NCI-H1048 (cell line): ENCODE measurements at places on chromosomes 1 and 21.

DNA sequence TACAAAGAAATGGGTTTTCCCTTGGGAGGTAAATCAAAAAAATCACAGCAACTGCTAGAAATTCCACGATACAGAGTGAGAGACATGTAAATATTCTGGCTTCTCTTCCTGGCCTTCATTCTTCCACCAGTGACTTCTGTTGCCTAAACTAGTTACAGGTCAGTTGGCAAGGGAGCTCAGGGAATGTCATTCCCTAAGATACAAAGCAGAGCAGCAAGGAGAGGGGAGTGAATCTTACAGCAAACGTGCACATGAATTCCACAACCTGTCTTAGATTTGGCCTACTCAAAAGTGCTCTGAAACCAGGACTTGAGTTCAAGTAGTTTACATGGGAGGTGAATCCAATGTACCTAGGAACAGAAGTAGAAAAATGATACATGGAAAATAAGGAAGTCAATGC, 445.3 kb upstream of the LRRC7 start:
- DNase-seq: no peak

DNA sequence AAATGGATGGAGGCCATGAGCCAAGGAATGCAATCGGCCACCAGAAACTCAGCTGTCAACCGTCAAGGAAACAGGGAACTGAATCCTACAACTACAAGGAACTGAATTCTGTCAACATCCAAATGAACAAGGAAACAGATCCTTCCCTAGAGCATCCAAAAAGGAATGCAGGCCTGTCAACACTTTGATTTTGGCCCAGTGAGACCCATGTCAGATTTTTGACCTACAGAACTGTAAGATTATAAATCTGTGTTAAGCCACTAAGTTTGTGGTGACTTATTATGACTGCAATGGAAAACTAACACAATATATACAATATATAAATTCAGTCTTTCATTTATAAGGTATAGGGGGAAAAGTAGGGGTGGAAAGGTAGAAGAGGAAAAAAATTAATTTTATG, 55.3 kb downstream of the SHCBP1L start:
- DNase-seq: no peak

DNA sequence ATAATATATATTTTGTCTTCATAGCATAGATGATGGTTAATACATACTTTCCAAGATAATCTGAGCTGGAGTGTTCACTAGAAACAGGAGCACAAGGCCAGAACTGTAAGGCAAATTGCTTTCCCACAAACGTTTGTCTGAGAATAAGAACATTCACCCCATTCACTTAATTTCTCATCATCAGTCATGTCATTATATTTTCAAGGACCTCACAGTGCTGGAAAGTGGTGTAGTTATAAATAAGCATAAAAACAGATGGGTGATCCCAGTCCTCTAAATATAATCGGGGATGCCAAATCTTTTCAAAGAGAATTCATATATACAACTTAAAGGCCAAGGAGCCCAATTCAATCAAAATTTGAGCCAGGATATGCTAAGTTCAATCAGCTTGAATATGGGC, 8.4 kb downstream of the PRRX1 start:
- no peak for DNase-seq

DNA sequence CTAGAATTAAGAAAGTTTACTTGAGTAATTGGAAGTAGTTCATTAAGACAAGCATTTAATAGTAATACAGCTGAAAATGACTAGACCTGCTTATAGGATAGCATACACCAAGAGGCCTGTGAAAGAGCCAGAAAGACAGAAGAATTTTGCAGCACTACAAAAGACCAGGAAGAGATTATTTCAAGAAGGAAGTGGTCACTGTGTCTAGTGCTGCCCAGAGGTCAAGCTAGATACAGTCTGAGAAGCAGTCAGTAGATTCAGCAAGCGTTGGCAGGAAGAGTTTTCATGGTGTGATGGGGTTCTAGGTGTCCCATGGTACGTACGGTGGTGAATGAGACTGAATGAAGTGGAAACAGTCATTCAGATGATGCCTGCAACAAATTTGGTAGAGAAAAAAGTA, 31.5 kb downstream of the RGS8 start:
- no peak for DNase-seq

- no peak for DNase-seq
These were observed 784 bp upstream of the KCND3 start for GRCh38 chr1:111990026-111990877.
